Astrocyte of the spinal cord (primary cell): ENCODE measurements at places on chromosomes 11 and 22.

GRCh38 chr22:36964106-36964505 lies 50.7 kb downstream of the CSF2RB start:
- no peak for DNase-seq

DNA sequence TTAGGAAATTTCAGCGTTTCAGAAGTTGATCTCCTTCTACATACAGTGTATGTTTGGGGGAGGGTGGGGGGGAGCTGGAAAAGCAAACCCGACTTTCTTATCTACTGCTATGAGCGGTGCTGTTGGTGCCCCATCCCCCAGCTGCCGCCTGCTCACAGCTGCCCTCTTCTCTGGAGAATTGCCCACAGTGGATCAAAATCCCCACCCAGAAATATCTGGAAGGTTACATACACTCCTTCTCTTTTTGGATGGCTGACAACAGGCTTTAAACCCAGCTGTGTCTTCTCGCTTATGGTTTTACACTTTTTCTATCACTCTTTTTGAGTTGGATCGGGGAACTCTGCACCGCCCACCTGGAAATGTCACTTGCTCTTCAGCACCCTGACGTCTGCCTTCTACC lies 56.4 kb downstream of the DHCR7 start:
- no peak for DNase-seq

DNA sequence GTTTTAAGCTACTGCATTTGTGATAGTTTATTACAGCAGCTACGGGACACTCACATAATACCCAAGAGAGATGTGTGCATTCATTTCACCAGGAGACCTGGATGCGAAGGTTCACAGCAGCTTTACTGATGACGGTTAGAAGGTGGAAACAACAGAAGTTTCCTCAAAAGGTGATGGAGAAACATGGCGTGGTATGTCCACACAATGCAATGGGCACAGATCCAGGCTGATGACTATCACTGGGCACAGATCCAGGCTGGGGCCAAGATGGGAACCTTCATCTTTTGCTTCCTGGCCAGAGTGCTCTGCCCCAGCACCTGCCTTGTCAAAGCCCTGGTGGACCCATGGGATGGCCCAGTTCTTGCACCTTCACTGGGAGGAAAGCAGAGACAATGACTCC lies 30.6 kb upstream of the RFPL3 start:
- DNase-seq, result no peak

- no peak for DNase-seq
Measured at GRCh38 chr11:122220321-122220720, 104.3 kb upstream of the BLID start.

DNA sequence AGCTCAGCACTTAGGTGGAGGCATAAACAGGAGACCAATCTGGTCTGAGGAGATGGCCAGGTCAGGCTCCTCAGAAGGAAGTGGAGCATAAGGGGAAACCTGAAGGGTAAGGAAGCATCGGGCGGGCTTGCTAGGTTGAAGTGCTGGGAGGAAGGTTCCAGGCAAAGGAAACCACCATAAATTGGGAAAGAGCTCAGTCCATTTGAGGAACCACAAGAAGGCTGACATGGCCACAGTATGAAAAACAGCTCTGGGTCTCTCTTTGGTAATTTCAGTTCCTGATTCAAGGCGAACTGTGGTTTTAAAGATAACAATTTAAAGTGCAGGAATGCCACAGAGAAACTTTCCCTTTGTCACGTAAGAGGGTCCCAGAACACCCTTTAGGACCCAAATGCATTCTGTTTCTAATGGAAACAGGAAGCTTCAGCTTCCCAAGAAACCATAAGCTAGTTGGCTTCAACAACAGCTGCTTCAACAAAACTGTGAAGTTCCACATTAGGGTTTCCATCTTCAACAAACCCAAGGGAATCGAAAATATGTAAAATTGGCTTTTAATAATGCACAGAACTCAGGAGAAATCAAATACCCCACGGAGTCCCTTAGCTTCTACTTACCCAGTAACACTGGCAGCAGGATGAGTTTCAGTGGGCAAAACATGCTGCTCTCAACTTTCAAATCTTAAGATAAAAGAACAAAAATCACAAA lies 10.4 kb downstream of the JAML start:
- no peak for DNase-seq

- no peak for DNase-seq
Measured at GRCh38 chr11:113332023-113332422, 17.6 kb downstream of the TTC12 start.

DNA sequence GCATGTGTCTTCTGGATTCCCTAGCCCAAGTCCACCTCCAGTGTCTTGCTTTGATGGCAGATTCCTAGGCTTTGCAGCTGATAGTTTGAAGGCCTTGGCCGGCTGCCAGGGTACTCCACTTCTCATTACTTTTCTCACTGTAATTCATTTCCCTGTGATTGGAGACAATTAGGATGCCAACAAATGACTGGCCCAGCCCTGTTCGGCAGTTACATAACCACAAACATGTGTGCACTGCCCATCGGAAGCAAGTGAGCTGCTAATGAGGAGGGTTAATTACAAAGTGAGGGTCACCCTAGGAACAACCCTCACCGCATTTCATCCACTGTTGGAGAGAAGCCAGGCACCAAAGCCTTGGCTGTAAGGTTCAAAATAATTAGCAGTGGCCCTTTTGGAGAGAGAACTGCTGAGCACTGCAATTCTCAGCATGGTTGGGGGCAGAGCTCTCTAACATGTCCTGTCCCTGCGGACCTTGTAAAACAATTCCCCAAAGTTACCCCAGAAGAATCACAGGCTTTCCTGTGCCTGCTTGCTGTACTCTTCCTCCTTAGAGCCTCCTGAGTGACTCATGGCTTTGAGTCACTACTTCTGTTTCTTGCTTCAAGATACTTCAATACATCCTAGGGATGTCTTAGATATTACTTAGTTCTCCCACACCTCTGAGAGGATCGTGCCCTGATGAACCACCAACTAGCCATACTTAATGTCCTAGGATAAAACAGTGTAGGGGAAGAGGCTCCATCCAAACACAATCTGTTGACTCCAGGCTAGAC lies 109.7 kb upstream of the GALNT18 start:
- DNase-seq, result peak; percentile 55

GRCh38 chr11:31798554-31799434 lies 12.3 kb downstream of the PAX6 start:
- no peak for DNase-seq

GRCh38 chr11:26297189-26297975 lies 34.5 kb upstream of the ANO3 start:
- DNase-seq, result peak; percentile 71

DNA sequence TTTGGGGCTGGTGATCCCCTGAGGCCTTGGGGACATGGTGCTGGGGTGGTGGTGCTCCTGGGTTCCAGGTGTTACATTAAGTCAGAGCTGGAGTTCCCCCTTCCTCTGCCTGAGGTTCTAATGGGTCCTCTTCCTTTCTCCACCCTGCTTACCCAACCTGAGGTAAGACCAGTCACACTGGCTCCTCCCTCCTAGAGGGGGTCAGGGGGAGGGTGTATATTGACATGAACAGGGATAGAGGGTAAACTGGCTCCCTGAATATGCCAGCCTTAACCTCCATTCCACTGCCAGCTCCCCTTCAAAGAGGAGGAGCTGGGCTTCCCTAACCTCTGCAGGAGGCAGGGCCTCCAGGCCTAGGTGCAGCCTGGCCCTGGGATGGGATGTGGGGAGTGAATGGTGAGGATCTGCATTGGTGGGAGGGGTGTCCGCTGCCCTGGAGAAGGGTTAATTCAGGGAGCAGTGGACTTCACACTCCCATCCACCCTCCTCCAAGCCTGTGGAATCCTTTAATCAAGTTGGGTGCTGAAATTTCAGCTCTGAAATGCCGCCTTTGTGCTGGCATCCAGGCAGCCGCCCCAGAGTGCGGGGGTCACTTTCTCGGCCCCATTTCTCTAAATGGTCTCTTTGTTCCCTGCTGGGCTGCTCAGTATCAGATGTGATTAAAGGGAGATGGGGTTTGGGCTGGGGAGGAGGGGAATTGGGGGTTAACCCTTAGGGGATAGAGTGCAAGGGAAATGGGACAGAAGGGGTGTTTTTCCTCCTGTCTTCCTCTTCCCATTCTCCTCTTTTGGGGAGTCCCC lies 15.2 kb downstream of the POLR2F start:
- no peak for DNase-seq
